ENCODE measurements at places on chromosomes 5 and 9. TPM values are rescaled to one million over a fixed set of nuclear protein-coding genes. Genes with fewer than 3 reads are reported as not detected.
A peak's percentile ranks its signal among the peaks of the same experiment; 100 is the strongest.

GRCh38 chr5:155919126-155919525 is 407.8 kb upstream of the SGCD start:
- no peak overlapping the region for H3K27ac ChIP-seq
- H3K4me3 ChIP-seq = no peak overlapping the region
- no peaks in the 10 kb centered on the region for H3K36me3 ChIP-seq
- H3K4me1 ChIP-seq = no peaks in the 10 kb centered on the region
- H3K27me3 ChIP-seq = no peaks in the 10 kb centered on the region

Gene SPATA31D4
- total RNA-seq = not detected

Gene GADD45G
- 4.7 TPM for total RNA-seq

Gene SLC6A19
- total RNA-seq = 0.12 TPM

Gene ZNG1F
- 9.5 TPM for total RNA-seq

- no peak for DNase-seq
- no peaks in the 10 kb centered on the region for H3K36me3 ChIP-seq
- H3K27ac ChIP-seq = no peak overlapping the region
- H3K4me1 ChIP-seq = no peaks in the 10 kb centered on the region
- H3K27me3 ChIP-seq = no peaks in the 10 kb centered on the region
Measured at GRCh38 chr9:91768977-91769916, 180.8 kb downstream of the ROR2 start.

Gene SHISAL2B
- total RNA-seq = not detected

- peaks cover 5% of the 10 kb centered on the region for H3K36me3 ChIP-seq
- no peaks in the 10 kb centered on the region for H3K27me3 ChIP-seq
- no peak overlapping the region for H3K27ac ChIP-seq
- DNase-seq = no peak
Measured at GRCh38 chr9:76027416-76027815, 136.9 kb downstream of the PCSK5 start.

Gene SLC6A18
- not detected for total RNA-seq

DNA sequence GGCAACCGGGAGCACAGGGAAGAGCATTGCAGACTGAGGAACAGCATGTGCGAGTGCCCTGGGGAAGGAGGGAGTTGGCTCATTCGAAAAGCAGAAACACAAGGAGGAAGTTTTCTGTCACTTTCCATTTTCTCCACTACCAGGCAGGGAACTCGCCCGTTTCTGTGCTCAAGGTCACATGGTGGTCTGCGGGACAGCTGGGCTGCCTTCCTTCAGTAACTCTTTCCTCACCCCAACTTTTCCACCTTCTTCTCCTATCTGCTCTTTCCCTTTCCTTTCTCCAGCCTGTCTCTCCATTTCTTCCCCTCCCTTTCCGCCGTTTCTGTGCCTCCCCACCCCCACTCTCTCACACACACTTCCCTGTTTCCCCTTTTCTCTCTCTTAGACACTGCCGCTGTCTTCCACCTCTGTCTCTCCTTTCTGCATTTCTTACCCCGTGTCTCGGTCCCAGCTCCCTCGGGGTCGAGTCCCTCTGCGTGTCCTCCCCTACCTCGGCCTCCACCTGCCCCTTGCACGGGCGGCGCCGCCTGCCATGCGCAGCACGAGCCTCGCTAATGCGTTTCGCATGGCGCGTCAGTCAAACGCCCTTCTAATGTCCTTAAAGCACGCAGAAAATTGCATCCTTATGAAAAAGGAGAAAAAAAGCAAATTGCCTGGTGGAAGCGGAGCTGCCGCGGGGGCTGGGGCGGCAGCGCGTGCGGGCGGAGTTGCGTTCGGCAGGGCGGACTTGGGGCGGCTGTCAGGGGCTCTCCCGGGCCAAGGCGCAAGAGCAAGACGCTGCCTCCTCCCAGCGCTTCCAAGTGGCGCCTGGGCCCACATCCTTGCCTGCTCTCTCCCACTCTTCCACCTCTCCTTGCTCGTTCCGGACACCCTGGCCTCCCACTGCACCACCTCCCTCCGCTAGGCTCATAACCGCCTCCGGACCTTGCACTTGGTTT is 9.5 kb downstream of the BARX1 start:
- H3K4me1 ChIP-seq = no peaks in the 10 kb centered on the region
- no peak overlapping the region for H3K4me3 ChIP-seq
- H3K36me3 ChIP-seq = no peaks in the 10 kb centered on the region
- no peak overlapping the region for H3K27ac ChIP-seq

DNA sequence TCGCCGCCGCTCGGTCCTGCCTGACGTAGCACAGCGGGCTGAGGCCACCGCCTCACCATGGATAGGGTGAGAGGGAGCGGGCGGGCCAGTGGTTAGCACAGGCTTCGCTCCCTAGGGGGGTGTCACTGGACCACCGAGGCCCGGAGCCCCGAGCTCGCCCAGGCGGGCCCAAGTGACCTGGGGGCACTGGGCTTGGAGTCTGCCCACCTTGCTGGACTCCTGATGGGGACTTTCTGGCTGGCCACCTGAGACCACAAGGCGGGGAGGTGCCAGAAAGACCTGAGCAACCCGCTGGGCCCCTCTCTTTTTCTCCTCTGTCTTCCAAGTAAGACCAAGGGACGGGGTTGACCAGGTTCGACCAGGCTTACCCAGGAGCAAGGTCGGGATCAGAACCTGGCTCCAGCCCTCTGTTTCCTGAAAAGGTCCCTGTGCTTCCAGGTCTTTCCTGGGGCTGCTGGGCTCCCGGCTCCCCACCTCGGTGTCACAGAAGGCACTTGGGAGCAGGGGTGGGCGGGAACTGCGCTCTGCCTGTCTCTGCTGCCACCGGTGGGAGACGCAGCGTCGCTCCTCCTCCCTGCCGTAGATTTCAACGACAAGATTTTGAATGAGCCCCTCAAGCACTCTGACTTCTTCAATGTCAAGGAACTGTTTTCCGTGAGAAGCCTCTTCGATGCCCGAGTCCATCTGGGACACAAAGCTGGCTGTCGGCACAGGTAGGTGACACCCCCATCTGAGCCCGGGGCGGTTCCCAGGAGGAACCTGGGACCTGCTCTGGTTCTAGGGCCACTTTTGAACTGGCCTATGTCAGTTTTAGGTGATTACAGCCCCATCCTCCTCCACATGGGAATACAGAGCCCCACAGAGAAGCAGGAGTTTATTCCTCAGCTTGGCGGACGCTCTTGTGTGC is 1.0 kb downstream of the MRPS2 start:
- H3K4me3 ChIP-seq = peak overlapping the region; percentile 85
- peak; percentile 45 for DNase-seq
- H3K27me3 ChIP-seq = no peaks in the 10 kb centered on the region
- no peak overlapping the region for H3K27ac ChIP-seq

GRCh38 chr5:88195636-88196035 is 73.0 kb downstream of the TMEM161B start:
- no peak overlapping the region for H3K4me3 ChIP-seq
- no peaks in the 10 kb centered on the region for H3K36me3 ChIP-seq
- no peak for DNase-seq
- H3K4me1 ChIP-seq = no peaks in the 10 kb centered on the region

DNA sequence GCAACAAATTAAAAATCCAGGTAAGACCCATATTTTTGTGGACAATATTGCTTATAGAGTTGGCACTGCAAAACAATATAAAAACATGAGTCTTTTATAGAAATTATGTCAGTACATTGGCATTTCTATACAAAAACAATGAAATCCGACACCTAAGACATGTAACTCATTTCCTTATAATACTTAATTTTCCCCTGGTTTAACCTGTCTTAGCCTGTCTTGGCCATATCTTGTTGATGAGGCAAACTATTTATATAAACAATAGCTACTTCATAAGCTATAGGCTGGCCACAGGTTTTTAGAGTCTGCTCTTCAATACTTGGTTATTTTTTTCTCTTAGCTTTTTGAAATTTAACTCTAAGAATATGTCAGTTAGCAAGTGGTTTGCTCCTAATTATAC is 44.7 kb upstream of the IZUMO3 start:
- H3K36me3 ChIP-seq = no peaks in the 10 kb centered on the region
- H3K4me1 ChIP-seq = no peaks in the 10 kb centered on the region
- DNase-seq = no peak
- H3K27ac ChIP-seq = no peak overlapping the region

Gene SGCD
- 31.2 TPM for total RNA-seq

DNA sequence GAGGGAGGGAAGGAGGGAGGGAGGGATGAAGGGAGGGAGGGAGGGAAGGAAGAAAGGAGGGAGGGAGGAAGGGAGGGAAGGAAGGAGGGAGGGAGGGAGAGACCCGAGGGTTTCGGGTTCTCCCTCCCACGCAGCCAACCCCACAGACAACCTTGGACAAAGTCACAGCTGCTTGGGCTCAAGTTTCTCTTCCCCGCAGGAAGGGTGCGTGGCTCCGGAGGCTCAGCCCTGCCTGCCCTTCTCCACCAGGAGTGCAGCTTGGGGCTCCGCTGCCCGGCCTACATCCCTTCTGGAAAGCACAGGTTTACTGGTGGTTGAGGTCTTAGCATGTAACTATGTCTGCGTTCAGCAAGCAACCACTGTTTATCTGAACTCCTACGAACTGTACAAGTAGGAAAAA is 15.0 kb downstream of the SLC12A7 start:
- no peaks in the 10 kb centered on the region for H3K4me1 ChIP-seq
- no peaks in the 10 kb centered on the region for H3K27me3 ChIP-seq
- DNase-seq = no peak
- H3K27ac ChIP-seq = no peak overlapping the region
- H3K36me3 ChIP-seq = peaks cover 2% of the 10 kb centered on the region
- H3K4me3 ChIP-seq = no peak overlapping the region

- H3K4me3 ChIP-seq = no peak overlapping the region
- H3K4me1 ChIP-seq = no peaks in the 10 kb centered on the region
- H3K27me3 ChIP-seq = no peaks in the 10 kb centered on the region
- H3K27ac ChIP-seq = no peak overlapping the region
- no peak for DNase-seq
- no peaks in the 10 kb centered on the region for H3K36me3 ChIP-seq
Measured at GRCh38 chr5:58411372-58411771, 48.5 kb downstream of the PLK2 start.

GRCh38 chr9:110197330-110198187 is 10.4 kb downstream of the C9orf152 start:
- no peaks in the 10 kb centered on the region for H3K4me1 ChIP-seq
- H3K27me3 ChIP-seq = no peaks in the 10 kb centered on the region
- H3K27ac ChIP-seq = no peak overlapping the region
- no peak overlapping the region for H3K4me3 ChIP-seq
- no peak for DNase-seq

GRCh38 chr5:143757116-143757515 is 54.8 kb upstream of the HMHB1 start:
- DNase-seq = no peak
- H3K27ac ChIP-seq = no peak overlapping the region
- no peaks in the 10 kb centered on the region for H3K27me3 ChIP-seq
- H3K4me3 ChIP-seq = no peak overlapping the region
- H3K4me1 ChIP-seq = no peaks in the 10 kb centered on the region

DNA sequence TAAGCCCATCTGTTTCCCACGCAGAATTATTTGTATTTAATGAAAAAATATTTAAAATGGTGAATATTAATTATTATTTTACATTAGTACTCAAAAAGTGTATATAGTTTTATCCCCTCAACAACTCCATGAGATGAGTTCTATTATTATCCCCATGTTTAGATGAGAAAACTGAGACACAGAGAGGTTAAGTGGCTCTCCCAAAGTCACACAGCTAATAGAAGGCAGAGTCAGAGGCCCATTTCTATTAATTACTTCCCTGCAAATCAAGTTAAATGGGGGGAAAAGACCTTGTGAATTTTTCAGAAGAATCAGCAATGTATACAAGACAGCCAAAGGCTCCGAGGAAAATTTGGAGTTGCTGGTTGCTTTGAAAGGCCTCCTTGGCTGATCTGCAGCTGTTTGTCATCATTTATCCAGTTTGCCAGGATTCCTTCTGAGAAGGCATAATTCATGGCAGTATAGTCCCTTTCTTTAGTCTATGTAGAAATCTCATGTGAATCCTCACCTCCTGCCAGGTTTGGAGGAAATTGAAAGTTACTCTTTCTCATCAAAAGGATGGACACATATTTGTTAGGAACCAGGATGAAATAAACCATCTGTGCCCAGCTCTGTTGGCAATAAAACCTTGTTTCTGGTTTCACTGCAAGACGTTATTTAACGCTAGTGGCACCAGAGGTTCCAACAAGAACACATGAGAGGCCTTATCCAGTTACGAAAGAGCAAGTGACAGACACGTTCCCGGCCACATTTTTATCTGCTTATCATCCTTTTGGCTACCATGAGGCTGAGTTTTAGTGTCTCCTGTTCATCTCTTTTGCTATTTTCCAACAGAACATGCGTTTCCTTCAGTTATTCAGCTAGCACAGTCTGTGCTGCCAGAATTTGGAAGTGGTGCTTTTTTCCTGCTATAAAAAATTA is 621 bp downstream of the FYB1 start:
- no peak overlapping the region for H3K27ac ChIP-seq
- H3K36me3 ChIP-seq = no peaks in the 10 kb centered on the region
- no peak overlapping the region for H3K4me3 ChIP-seq
- DNase-seq = no peak

Gene LMX1B
- 1.6 TPM for total RNA-seq

- no peaks in the 10 kb centered on the region for H3K27me3 ChIP-seq
- no peak for DNase-seq
Measured at GRCh38 chr9:95691435-95691834, 174.7 kb upstream of the PTCH1 start.

Gene PCDHB4
- total RNA-seq = 9.1 TPM

DNA sequence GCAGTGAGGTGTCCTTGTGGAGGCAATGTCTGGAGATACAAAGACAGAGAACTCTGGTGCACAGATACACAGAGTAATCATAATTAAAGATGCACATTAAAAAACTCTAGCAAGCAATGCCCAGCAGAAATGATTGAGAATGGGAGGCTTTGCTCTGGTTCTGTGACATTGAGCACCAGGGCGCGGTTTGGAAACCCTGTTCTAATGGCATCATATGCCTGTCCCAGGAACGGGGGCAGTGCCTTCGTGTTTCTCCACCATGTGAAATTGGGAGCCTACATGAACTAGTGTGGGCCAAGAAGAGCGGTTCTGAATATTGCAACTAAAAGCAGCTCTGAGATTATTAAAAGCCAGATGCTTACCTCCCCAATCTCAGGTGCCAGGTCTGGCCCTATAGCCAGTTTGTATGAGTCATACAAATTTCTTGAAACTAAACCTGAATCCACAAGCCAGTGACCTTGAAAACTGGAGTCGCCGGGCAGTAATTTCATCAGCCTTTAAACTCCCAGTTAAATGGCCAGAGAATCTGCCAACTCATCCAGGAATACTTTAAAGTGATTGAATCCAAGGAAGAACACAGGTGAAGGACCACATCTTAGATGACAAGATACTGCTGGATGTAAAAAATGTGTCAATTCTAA is 22.2 kb upstream of the CTSL start:
- no peaks in the 10 kb centered on the region for H3K4me1 ChIP-seq
- no peak for DNase-seq
- H3K27me3 ChIP-seq = no peaks in the 10 kb centered on the region

DNA sequence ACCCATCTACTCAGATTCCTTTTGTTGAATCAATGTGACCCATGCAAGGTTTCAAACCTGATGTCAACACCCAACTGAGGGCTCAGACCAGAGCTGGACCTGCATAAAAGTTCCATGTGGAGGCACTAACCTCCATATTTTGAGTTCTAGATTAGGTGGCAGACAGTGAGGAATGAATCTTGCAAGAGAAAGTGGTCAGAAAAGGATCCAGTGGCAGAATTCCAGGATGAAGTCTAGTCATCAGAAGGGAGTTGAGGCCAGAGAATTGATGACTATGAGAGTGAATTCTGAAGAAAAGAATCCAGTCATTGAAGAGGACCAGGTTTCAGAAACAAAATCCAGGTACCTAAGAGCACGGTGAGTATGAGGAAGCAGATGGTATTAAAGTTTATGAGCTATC is 205.1 kb upstream of the RGMB start:
- H3K4me3 ChIP-seq = no peak overlapping the region
- H3K4me1 ChIP-seq = no peaks in the 10 kb centered on the region
- H3K36me3 ChIP-seq = no peaks in the 10 kb centered on the region
- no peak for DNase-seq
- no peaks in the 10 kb centered on the region for H3K27me3 ChIP-seq

Gene PBX3
- 21.6 TPM for total RNA-seq
